Esophagus muscularis mucosa (tissue), 4 donors: ENCODE measurements at places on chromosomes 12 and 14. TPM values are rescaled to one million over a fixed set of nuclear protein-coding genes. Genes with fewer than 3 reads are reported as not detected.

TDRD9 gene
- total RNA-seq = 2.0 TPM

PLEKHD1 gene
- not detected for total RNA-seq

ZDHHC22 gene
- 0.13 TPM for total RNA-seq

TMEM119 gene
- 8.9 TPM for total RNA-seq

DNA sequence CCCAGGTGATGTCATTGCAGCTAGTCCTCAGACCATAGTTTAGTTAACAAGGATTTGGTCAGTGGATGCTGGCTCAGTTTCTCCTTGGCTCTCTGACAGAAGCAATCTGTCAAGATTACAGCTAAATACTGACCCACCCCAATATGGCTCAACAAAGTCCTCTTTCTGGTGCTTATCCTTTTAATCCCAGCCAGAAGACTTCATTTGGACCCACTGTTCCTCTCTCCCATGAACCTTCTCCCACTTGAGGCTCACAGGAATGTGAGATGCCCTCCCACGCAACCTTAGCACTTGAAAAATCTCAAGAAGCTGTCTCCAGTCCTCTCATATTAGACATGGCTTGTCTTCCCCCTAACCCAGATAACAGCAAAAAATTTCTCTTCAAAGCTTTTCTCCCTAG is 47.7 kb downstream of the C12orf50 start:
- no peak for DNase-seq

- no peak for DNase-seq
These were observed 29.1 kb upstream of the ANO6 start for GRCh38 chr12:45186762-45187161.

GRCh38 chr12:65787056-65787865 is 37.0 kb upstream of the HMGA2 start:
- peak; percentile 53 for DNase-seq

DNA sequence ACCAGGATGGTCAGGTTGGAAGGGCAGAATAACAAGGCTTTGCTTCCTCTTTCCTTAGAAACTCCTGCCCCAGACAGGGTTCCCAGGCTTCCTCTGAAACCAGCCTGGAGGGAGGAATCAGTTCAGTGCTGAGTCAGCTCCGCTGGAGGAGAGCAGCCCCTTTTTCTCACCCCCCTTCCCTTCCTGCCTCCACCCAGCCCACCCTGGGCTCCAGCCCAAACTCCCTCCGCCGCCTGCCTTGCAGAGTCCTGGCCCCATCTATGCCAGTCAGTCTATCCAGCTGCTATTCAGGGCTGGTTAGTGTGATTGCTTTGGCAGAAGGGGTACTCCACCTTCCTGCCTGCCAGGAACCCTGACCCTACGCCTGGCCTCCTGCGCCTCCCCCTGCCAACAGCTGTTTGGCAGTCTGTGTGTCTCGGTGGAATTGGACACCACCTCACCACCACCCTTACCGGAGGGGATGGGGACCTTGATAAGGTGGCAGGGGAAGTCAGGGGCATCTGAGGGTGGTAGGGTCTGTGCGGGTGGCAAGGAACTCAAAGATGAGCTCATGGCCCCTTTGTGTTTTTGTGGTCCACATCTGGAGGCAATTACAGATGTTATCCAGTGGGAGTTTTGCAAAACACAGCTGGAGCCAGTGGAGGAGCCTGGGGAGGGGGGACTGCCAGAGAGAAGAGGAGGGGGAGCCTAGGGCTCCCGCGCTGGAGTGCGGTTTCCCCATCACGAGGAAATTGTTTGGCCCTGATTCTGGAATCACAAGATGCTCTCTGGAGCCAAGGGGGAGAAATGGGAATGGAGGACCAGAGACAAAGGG is 12.2 kb downstream of the MMP14 start:
- DNase-seq = peak; percentile 94

DNA sequence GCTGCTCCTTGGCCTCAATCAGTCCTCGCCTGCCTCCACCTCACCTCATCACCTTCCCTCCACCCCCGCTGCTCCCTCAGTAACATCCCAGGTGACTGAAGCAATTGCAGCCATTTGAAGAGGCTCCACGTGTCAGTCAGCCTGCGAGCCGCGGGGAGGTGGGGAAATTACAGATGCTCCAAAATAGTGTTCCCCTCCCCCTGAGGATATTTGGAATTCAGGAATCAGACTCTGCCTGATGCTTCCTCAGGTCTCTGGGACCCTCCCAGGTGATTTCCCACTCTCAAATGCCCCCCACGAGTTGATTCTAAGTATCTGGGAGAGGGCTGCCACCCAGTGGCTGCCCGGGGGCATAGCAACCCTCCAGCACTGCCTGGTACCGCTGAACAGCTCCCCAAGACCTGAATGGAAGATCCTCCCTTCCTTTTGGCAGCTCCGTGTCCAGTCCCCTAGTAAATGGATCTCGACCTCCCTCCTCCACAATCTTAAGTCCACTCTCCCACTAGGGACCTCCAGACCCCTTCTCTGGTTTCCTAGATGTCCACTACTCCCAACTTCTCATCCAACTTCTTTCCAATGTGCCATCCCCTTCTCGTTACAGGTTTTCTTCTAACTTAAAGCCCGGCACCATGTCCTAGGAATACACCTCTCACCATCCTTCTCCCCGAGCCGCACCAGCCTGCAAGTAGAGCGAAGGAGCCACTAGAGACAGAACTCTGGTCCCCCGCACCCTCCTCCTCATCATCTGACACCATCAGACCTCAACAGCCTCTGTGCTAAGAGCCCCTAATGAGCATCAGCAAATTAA is 1.4 kb upstream of the ASIC1 start:
- DNase-seq = no peak

- DNase-seq = no peak
These were observed 8.6 kb downstream of the TC2N start for GRCh38 chr14:91858536-91859275.

GRCh38 chr14:39442293-39442692 is 10.1 kb upstream of the FBXO33 start:
- no peak for DNase-seq
